Tongue (tissue), 3 donors: ENCODE measurements at places on chromosomes 5 and 9. TPM values are rescaled to one million over a fixed set of nuclear protein-coding genes. Genes with fewer than 3 reads are reported as not detected.

The MPDZ gene
- total RNA-seq = 86.0 TPM

The MYORG gene
- 25.2 TPM for total RNA-seq

The PCDHGA12 gene
- 5.1 TPM for total RNA-seq

The GBGT1 gene
- total RNA-seq = 5.1 TPM

The SLC9A3 gene
- 4.3 TPM for total RNA-seq

The IFNA8 gene
- not detected for total RNA-seq

DNA sequence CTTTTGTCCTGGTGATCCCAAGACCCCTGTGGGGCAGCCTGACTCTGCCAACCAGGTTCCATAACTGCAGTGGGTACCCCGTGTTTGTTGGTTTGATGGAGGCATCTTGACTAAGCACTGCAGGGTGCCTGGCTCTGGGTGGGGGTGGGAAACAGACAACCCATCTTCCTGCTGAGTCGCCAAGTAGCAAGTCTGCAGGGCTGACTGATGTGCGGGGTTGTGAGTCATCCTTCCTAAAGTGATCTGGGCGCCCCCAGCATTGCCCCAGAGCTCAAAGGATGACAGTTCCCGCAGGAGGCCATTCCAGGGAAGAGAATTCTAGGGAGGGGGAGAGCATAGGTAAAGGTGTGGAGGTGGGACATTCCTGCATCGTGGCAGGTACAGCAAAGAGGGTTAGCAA is 23.5 kb downstream of the DAB2IP start:
- no peak for DNase-seq

GRCh38 chr5:170534941-170535340 is 31.1 kb downstream of the KCNIP1 start:
- DNase-seq = no peak

- no peak for DNase-seq
Observed at GRCh38 chr9:37746448-37747270, 6.9 kb upstream of the TRMT10B start.

DNA sequence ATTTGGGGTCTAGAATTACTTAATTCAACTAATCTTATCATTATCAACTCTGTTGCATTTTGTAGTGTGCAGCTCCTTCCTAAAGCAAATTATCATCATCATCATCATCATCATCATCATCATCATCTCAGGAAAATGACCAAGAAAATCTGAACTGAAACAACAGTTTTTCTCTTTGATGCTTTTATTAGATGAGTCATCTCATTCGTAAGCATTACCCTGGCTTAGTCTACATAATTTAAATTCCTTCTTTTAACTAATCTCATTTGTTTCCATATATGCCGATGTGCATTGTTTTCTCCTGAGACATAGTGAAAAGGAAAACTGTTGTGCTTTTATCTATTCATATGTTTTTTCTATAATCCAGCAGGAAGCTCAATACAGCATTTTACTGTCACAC is 173.0 kb upstream of the PDE4D start:
- DNase-seq = no peak

DNA sequence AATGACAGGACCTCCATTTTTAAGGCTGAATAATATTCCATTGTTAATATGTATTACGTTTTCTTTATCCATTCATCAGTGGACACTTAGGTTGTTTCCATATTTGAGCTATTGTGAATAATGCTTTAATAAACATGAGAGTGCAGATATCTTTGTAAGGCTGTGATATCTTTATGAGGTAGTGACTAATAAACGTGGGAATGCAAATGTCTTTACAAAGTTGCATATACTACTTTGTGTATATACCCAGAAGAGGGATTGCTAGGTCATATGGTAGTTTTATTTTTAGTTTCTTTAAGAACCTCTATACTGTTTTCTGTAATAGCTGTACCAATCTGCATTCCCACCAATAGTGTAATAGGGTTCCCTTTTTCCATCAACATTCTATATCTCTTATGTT is 148.7 kb downstream of the FOCAD start:
- no peak for DNase-seq

GRCh38 chr9:135501261-135502167 is 1.0 kb downstream of the MRPS2 start:
- peak; percentile 60 for DNase-seq

- no peak for DNase-seq
Observed at GRCh38 chr5:24732184-24732583, 87.4 kb upstream of the CDH10 start.
